Activated CD4-positive, alpha-beta T cell treated with anti-CD3 and anti-CD28 coated beads, Interleukin-2, amount 50 U/mL, for 16 hours (primary cell): ENCODE measurements at places on chromosomes 13 and 19.
A peak's percentile ranks its signal among the peaks of the same experiment; 100 is the strongest.

GRCh38 chr13:79141082-79141481 is 265.0 kb downstream of the RBM26 start:
- DNase-seq = no peak

DNA sequence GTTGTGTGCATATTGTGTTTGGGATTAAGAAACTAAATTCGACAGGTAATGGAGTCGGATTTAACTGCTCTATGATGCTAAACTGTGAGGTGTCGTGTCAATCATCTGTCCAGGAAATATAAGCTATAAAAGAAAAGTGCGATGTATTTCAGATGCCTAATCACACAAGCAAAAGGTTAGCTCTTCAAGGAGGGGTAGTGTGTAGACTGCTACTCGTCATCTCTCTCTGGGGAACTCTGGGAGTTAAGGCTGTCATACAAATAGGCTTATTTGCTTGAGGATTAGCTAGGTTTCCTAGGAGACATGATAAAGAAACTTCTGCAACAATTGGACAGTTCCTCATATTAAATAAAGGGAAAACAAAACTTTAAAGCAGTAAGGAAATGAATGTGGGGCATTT is 462.1 kb downstream of the OLFM4 start:
- DNase-seq = no peak

DNA sequence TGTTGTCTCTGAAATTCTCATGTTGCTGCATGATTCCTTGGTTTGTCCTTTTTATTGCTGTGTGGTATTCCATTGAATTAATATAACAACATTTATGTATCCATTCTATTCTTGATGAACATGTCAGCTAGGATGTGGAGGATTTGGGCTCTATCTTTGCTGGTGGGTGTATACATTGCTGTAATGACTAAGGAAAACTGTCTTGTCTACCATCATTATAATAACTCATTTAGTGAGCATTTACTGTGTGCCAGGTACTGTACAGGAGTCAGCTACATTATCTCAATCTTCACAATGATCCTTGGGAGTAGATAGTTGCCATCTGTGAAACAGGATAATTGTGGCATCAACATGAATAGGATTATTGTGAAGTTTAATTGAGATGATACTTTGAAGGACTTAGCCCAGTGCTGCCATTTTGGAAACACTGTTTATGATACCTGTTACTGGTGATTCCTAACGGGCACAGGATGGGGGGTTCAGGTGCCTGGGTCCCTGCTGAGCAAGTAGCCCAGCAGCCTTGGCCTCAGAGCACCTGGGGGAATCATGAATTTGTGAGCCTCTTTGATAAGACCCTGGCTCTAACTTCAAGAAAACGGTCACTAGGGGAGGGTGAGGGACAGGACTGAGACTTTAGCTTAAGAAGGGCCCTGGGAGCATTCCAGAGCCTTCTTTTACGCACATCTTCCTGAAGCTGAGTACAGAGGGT is 1.8 kb upstream of the CCNE1 start:
- DNase-seq = no peak

DNA sequence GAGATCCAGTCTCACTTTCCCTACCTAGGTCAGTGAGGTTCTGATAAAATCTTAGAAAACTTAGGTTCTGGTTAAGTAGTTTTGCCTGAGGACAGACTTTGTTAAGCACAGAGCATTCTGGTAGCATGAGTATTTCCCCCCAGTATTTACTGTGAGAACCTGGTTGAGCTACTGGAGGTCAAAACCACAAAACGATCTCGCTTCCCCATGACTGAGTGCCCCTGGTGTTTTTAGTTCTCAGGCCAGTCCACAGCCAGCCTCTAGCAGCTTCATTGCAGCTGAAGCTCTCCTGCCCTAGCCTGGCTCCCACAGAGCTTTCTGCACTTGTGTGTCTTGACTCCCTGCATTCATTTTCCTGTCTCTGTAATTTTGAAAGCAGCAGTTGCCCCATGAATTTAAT is 1138.2 kb downstream of the UQCRFS1 start:
- no peak for DNase-seq

- DNase-seq = no peak
Measured at GRCh38 chr19:2491130-2491801, 15.3 kb downstream of the GADD45B start.

DNA sequence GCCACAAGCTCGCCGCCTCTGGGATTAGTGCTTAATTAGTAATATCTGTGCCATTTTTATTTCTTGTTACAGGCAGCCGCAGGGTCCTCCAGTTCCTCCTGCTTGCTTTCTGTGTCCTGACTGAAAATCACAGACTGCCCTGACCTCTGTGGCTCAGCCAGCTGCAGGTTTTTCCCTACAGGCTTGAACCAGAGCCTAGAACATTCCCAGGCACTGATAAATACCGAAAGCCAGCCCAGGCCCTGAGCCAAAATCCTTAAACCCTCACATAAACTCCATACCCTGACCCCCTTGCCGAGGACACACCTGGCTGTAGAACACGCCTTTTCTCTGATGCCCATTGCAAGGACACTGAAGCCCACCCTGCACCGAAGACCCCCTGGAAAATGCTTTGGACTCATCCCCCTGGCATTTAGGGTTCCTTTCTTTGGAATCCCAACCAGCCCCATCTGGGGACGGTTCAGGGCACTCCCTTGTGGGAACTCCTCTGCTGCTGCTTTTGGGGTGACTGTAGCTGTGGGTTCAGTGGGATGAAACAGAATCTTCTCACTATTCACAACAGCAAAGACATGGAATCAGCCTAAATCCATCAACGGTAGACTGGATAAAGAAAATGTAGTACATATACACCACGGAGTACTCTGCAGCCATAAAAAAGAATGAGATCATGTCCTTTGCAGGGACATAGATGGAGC is 15.5 kb downstream of the DPP9 start:
- no peak for DNase-seq

GRCh38 chr13:67023130-67023876 is 206.8 kb downstream of the PCDH9 start:
- no peak for DNase-seq

DNA sequence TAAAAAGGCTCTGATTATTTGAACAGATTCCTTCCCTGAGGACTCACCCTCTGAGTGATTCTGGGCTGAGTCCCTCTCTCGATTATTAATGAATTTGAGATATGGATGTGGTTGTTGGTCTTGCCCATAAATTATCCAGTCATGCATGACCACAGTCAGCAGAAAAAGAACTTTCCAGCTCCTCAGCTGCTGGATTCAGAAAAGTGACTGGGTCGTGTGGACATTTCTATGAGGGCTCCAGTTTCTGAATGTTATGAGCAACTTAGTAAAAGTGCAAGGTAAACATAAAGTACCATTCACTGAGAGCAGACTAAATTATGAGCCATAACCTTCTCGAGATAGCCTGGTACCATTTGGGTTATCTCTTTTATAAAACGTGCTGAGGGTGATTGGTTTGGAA is 100.1 kb upstream of the CLDN10 start:
- no peak for DNase-seq

DNA sequence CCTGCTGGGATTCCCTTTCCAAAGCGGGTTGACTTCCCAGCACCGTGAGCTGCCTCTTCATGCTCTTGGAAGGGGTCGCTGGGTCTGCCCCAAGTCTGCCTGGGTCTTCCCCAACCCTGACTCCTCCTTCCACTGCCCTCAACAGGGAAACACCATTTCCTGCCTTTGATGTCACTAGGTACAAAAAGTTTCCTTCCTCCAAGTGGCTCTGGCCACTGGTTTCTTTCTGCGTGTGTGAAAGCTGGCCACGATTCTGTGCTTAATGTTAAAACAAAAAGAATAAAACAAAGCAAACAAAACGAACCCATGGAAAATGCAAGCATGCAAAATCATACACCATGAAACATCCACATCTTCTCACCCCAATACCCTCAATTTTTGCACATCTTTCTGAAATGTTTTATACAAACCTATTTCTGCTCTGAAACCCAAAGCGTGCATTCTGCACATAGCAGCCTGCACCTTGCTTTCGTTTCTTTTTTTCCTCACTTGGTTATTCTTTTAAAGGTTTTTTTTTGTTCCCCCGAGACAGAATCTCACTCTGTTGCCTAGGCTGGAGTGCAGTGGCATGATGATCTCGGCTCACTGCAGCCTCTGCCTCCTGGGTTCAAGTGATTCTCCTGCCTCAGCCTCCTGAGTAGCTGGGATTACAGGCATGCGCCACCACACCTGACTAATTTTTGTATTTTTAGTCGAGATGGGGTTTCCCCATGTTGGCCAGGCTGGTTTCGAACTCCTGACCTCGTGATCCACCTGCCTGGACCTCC is 12.5 kb upstream of the TNFSF9 start:
- DNase-seq = peak; percentile 66

- DNase-seq = no peak
Measured at GRCh38 chr19:1488282-1488601, 1.9 kb downstream of the PCSK4 start.

DNA sequence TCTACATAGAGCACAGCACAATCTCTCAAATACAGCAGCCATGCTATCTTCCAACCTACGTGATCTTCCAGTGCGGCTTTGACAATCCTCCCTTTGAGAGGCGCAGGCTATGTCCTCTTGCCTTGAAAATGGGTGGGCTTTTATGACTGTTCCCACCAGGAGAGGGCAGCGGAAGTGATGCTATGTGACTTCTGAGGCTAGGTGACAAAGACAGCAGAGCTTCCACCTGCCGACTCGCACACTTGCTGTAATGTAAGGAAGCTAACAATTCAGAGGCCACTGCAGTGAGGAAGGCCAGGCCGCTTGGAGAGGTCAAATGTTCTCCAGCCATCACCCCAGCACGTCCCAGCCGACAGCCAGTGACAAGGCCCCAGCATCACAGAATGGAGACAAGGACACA is 65.8 kb downstream of the MRPL57 start:
- no peak for DNase-seq

- DNase-seq = no peak
Measured at GRCh38 chr19:7619671-7620441, 9.5 kb downstream of the XAB2 start.

DNA sequence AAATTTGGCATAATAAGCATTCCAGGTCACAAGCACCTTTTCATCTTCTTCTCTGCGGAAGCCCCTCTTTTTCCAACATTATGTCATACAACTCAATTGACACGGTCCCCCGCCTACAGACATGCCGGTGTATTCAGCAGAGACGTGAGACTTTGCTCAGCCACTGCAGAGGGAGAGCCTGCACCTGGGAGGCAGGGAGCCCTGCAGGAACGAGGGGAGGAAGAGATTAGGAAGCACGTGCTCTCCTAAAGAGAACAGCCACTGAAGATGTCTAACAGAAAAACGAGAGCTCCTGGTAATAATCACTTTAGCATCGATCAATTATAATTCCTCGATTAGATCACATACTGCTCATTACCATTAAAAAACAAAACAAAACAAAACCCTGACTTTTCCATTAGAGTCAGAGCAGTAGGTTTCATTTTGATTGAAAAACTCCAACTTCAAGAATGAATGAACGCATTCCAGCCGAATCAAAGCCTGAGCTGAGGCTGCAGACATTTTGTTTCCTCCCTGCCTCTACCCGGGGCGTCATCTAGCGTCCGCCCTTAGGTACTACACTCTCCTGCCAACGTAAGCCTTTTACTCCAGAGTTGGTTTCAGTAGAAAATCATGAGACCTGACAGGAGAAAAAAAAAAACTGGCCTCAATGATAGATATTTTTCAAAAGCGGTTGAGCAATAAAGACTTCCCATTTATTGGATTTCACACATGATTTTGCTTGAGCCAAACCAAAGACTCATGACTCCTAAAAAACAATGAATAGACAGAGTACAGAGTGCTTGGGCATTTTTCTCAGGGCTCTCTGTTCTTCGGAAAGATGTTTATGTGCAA is 194.5 kb downstream of the KATNAL1 start:
- peak; percentile 85 for DNase-seq

DNA sequence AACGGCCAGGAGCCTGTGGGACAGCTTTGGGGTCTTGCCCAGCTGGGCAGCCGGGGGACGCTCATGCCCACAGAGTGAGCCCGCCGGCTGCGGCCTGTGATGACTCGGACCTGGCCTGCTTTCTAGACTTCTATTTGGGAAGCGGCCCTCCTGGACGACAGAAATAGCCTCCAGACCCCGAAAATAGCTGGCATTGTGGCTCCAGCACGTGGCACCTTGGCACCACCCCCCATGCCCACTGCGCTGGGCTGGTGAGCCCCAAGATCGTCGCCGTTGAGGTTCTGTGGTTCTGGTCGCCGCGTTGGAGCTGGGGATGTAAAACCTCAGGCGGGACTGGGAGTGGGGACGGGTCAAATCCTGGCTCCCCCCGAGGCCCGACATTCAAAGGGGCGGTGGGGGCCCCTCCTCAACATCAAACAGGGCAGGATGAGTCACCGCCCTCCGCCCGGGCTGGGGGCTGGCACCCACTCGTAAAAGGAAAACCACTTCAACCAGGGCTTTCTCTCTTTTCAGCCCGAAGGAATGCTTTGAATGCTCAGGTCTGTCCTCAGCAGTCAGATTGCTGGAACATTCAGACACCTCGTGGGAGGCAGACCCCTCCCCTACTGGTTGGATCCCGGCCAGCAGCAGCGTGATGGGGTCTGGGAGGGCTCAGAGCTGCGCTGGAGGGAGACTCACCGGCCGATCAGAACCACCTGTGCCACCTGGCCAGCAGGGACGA is 42.1 kb downstream of the GADD45B start:
- DNase-seq = no peak

- DNase-seq = no peak
Measured at GRCh38 chr19:40231544-40232424, 5.3 kb upstream of the CCNP start.

- no peak for DNase-seq
Measured at GRCh38 chr19:33446330-33447293, 73.1 kb downstream of the CEBPG start.

GRCh38 chr13:44802491-44802890 is 186.8 kb downstream of the NUFIP1 start:
- no peak for DNase-seq

- DNase-seq = no peak
Measured at GRCh38 chr13:23567906-23568460, 2.2 kb upstream of the TNFRSF19 start.

- DNase-seq = no peak
Measured at GRCh38 chr19:32061315-32061714, 284.1 kb upstream of the ZNF507 start.

- no peak for DNase-seq
Measured at GRCh38 chr13:77190349-77190958, 136.4 kb downstream of the MYCBP2 start.

GRCh38 chr13:50403311-50403710 is 388.1 kb downstream of the KCNRG start:
- no peak for DNase-seq

- DNase-seq = peak; percentile 42
Measured at GRCh38 chr13:113562085-113562749, 22.3 kb upstream of the TFDP1 start.

- no peak for DNase-seq
Measured at GRCh38 chr13:110450941-110451730, 110.4 kb downstream of the RAB20 start.

- no peak for DNase-seq
Measured at GRCh38 chr19:41930322-41930722, 2.1 kb upstream of the ERFL start.
